ENCODE measurements at places on chromosomes 4 and X. TPM values are rescaled to one million over a fixed set of nuclear protein-coding genes. Genes with fewer than 3 reads are reported as not detected.

XAGE1B gene
- 0.37 TPM for total RNA-seq

DNA sequence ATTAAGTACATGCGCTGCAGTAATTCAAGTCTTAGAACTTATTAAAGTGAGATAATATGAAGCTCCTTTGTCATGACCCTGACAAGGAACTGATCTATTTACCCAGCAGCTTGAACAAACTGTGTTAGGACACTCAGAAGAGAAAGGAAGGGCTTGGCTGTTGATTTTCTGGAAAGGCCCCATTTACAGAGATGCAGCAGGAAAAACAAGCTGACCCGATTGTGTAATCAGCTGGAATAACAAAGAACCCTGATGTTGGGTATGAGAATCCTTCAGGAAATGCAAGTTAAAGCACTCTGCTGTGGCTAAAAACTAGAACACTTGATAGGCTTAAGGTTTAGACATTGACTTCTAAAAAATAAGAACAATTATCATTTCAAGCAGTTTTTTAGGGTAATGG lies 64.8 kb downstream of the TBC1D9 start:
- no peak for DNase-seq
- H3K4me3 ChIP-seq, result no peak overlapping the region
- peaks cover 22% of the 10 kb centered on the region for H3K4me1 ChIP-seq
- no peaks in the 10 kb centered on the region for H3K36me3 ChIP-seq
- H3K27ac ChIP-seq, result no peak overlapping the region
- peaks cover 76% of the 10 kb centered on the region for H3K27me3 ChIP-seq

DNA sequence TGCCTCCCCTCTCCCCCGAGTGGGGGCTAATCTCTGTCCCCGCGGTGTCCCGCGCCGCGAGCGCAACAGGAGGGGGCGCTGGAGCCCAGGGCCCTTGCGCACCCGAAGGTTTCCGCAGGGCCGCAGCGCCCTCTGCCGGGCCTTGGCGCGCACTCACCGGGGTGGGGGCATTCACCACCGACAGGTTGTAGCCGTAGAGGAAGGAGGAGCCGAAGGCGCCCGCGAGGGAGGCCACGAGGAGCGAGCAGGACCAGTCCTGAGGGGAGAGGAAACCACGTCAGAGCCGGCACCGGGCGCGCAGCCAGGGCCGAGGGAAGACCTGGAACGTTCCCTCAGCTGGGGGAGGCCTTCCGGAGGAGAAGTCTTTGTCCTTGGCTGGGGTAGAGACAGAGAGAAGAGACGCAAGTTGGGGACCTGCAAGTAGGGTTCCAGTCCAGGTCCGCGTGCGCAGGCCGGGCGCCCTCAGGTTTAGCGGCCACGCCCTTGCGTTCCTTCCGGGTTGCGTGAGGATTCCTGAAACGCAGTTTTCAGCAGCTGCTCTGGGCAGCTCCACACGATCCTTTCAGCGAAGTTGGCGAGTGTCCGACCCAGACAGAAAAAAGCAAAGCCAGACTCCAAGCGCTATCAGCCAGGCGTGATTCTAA lies 2.4 kb downstream of the SLC2A9 start:
- H3K4me1 ChIP-seq, result peaks cover 9% of the 10 kb centered on the region
- peak; percentile 96 for DNase-seq
- H3K36me3 ChIP-seq, result no peaks in the 10 kb centered on the region
- peak overlapping the region; percentile 69 for H3K4me3 ChIP-seq
- peaks cover 17% of the 10 kb centered on the region for H3K27me3 ChIP-seq
- H3K27ac ChIP-seq, result no peak overlapping the region

GRCh38 chrX:13815664-13816063 lies 1.2 kb downstream of the GPM6B start:
- H3K36me3 ChIP-seq, result no peaks in the 10 kb centered on the region
- no peaks in the 10 kb centered on the region for H3K27me3 ChIP-seq

GRCh38 chrX:116417214-116417613 lies 19.2 kb upstream of the SLC6A14 start:
- H3K27ac ChIP-seq, result no peak overlapping the region
- H3K27me3 ChIP-seq, result no peaks in the 10 kb centered on the region
- H3K4me3 ChIP-seq, result no peak overlapping the region
- H3K4me1 ChIP-seq, result no peaks in the 10 kb centered on the region
- no peaks in the 10 kb centered on the region for H3K36me3 ChIP-seq
- no peak for DNase-seq

- peaks cover 6% of the 10 kb centered on the region for H3K4me1 ChIP-seq
- no peak overlapping the region for H3K4me3 ChIP-seq
- H3K27ac ChIP-seq, result no peak overlapping the region
- H3K27me3 ChIP-seq, result peaks cover 3% of the 10 kb centered on the region
Measured at GRCh38 chr4:11720292-11720691, 291.6 kb upstream of the HS3ST1 start.

Measured in WTC11 (cell line).